Stimulated activated CD8-positive, alpha-beta memory T cell treated with anti-CD3 and anti-CD28 coated beads, Interleukin-15, amount 100 ng/mL, for 48 hours (primary cell): ENCODE measurements at places on chromosomes 13 and 19.
A peak's percentile ranks its signal among the peaks of the same experiment; 100 is the strongest.

DNA sequence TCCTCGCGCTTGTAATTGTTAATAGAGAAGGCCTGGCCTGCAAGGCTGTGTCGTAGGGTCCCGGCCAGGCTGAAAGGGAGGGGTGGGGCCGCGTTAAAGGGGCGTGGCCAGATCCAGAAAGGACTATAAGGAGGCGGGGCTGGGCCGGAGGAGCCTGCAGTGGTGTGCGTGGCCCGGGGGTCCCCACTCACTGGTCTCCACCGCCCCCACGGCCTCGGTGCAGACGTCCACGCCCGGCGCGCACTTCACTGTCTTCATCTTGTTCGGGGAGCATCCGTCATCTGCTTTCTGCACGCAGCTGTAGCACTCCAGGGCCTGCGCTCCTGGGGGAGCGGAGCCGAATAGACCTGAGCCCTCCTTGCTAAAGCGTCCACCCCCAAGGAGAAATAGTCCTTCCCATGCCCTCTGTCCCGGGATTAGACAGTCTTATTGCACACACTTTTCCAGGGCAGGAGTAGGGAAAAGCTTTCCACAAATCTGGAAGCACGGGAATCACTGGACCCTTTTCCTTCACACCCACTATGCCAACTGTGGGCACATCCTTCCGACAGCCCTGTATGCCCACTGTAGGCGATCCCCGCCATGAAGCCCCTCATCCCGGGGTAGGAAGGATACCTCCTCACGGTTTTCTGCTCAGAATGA, 1.2 kb downstream of the LYPD3 start:
- no peak for DNase-seq

DNA sequence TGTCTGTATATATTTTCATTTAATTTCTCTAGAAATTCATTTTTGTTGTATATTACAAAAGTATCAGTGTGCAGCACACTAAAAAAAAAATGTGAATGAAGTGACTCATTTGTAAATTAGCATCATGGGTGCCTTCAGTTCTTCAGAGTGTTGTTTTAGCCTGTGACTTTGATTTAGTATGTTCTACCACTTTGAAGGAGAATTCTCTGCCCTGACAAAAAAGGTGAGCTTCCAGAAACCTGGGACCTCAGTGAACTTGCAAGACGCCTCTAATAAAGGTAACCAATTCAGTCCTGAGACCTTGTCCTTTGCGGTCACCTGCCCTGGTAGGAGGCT, 2.4 kb downstream of the METTL21C start:
- no peak for DNase-seq

GRCh38 chr19:3115916-3116602, 19.8 kb upstream of the GNA15 start:
- no peak for DNase-seq

DNA sequence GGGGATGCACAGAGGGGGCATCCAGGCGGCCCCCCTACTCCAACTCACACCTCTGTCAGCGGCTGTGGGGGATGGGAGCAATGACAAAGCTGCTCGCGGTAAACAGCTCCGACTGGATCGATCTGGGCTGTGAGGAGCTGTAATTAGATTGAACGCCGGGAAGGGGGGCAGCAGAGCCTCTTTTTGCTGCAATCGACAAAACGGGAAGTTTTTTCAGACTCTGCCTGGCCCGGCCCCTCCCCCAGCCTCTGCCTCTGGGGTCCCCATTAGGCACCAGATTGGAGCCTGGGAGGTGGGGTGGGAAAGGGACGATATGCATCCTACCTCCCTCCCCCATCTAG, 16.3 kb downstream of the ONECUT3 start:
- no peak for DNase-seq

- DNase-seq: no peak
Measured at GRCh38 chr19:32702010-32702409, 10.4 kb downstream of the NUDT19 start.

DNA sequence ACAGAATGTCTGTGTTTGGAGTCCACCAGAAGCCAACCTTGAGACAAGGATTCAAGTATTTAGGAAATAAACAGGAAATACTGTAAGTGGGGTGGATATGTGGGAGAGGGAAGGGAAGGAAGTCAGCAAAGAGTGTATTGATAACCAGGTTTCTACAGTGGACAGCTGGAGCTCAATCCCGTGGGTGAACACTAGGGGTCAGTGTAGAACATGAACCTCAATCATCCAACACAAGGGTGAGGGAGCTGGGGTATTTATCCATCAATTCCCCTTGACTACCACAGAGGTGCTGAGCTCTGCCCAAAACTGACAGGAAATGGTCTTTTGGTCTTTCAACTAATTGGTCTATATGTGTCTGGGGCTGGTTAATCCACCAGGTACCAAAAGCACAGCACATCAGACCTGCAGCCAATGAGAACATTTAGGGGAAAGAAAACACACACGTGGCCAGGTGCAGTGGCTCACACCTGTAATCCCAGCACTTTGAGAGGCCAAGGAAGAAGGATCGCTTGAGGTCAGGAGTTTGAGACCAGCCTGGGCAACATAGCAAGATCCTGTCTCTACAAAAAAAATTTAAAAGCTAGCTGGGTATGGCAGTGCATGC, 5.6 kb upstream of the SYDE1 start:
- peak; percentile 22 for DNase-seq

GRCh38 chr13:63307228-63307627, 1891.6 kb upstream of the PCDH20 start:
- DNase-seq: no peak

GRCh38 chr13:36445278-36445677, 13.0 kb downstream of the CCNA1 start:
- DNase-seq: no peak

- no peak for DNase-seq
Measured at GRCh38 chr19:743168-743687, 7.7 kb upstream of the MISP start.

GRCh38 chr19:7670150-7670783, 1.4 kb downstream of the RETN start:
- no peak for DNase-seq

GRCh38 chr13:20109037-20109436, 51.8 kb downstream of the GJA3 start:
- DNase-seq: no peak

- no peak for DNase-seq
Measured at GRCh38 chr19:51242881-51243630, 7.8 kb upstream of the SIGLECL1 start.

DNA sequence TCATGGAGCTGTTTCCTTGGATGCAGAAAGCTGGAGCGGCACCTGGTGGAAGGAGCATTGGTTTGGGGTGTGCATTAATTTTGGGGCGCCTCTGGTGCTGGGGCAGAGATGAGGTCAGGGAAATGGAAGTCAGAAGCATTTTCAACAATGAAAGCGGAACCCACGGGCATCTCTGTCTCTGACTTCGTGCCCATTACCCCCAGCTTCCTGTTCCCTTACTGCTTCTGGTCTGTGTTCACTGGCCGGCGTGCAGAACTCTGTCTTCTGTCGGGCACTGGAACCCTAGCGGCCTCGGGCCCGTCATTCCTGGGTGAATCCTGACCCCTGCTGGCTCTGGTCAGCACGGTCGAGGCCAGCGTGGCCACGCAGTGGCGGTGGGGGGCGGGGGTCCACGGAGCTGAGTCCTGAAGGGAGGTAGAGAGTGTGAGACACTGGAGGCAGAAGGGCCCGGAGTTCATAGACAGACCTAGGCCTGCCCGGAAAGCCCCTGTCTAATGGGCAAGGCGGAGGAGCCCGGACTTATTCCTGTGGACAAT, 7.9 kb upstream of the LINGO3 start:
- no peak for DNase-seq

GRCh38 chr19:1755467-1756171, 2.3 kb downstream of the ONECUT3 start:
- no peak for DNase-seq

GRCh38 chr13:41812851-41813250, 148.1 kb downstream of the VWA8 start:
- DNase-seq: no peak

GRCh38 chr13:39322836-39323585, 280.0 kb downstream of the LHFPL6 start:
- DNase-seq: no peak

DNA sequence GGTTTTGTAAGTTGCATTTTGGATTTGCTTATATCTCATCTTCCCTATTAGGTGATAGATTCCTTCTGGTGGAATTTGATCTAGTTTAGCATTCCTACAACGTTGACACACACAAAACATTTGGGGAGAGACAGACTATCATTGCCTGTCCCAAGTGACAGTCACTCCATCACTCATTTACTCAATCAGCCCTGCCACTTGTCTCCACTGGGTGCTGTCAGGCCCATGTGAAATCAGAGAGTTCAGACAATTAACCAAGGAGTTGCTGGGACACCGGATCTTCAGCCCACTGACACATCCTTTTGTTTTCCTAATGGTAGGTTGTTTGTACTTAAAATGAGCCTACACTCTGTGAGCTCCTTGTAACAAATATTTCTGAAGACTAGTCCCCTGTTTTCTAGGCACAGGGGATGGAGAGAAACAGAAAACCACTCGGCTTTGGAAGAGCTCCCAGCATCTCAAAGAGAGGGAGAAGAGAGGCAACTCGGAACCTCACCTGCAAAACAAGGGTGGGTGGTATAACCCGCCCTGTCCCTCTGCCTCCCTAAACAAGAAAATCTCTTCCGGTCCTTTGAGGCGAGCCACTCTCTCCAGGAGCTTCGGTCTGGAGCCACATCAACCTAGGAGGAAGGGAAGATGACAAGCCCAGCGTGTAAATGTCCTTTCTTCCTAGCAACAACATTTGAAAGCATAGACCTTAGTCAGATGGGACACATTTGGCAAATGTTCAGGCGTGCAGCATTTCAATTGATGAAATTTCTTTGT, 440.9 kb upstream of the KLF12 start:
- no peak for DNase-seq

DNA sequence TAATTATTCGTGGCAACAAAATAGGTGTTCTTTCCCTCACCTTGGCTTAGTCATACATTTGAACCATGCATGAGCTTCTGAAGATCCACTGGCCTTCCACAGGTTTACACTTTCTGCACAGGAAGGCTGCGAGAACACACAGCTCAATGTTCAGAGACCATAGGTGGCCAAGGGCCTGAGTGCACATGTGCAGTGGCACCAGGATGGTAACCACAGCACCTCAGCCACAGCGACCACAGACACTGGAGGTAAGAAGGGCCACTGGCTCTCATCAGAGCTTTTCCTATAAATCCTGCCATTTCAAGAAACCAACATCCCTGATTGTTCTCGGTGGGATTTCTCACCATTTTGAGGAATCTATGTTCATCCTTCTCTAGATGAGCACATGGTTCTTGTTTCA, 1.6 kb downstream of the DCLK1 start:
- no peak for DNase-seq

DNA sequence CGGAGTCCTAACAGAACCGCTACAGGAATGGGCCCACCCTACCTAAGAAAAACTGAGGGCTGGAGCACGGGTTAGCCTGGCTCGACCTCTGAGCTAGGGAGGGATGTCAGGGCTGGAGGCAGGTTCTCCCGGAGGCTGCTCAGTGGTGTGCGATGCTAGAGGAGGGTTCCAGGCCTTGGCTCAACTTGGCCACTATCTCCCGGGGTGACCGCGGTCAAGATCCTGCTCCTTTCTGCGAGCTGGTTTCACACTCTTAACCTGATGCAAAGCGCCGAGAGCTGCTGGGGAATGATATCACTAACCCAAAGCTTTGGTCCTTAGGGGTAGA, 301 bp downstream of the POP4 start:
- DNase-seq: no peak

DNA sequence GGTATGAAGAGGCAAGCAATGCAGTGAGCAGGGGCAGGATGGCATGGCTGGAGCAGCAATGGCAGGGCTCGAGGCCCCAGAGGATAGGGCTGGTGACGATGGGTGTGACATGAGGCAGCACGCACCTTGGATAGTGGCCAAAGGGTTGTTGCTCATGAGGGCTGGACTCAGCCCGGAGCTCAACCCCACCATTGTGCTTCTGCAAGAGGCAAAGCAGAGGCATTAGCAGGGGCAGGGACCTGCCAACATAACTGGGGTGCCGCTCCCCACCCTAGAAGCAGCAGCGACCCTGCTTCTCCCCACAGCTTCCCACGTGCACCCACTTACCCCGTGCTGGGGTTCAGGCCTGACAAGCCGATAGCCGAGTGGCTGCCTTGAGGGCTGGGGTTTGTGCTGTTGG, 15.8 kb downstream of the ZNF574 start:
- no peak for DNase-seq

GRCh38 chr13:67259208-67259607, 29.1 kb upstream of the PCDH9 start:
- no peak for DNase-seq

DNA sequence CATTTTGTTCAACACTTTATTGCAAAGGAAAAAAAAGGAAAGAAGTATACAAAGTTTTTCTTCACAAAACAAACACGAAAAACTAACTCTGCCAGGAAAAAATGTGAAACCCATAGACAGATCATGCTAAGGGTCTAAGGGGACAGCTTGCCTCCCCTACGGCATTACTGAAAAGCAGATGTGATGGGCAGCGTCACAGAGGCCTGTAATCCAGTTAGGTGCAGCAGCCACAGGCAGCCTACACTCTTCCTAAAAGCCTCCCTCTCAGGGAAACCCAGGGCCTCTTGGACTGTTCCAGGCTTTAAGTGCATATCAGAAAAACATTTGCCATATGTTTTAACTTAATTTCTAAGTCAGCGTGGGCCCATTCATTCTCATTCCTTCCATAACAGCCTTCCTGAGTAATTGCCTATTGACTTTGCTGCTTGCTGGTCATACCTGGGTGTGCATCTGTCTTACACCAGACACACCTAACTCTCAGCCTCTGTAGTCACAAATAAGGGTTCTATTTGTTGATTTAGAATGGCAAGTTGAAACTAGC, 135.7 kb upstream of the SERP2 start:
- no peak for DNase-seq

- DNase-seq: no peak
Measured at GRCh38 chr13:94227255-94227879, 252.1 kb downstream of the DCT start.

DNA sequence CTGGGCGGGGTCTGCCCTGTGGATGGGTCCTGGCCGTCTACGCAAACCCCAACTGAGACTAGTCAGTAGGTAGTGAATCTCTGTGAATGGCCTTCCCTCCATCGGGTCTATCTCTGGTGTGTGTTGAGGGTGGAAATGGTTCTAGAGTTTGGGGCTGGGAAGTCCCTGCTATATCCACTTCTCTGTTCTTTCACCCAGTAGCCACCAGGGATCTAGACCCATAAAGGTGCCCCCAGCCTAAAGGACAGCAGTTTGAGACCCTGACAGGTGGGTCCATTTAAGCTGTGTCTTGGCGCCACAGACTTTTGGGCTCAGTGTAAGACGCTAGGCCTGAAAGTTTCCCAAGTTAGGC, 57.7 kb downstream of the ZNF568 start:
- no peak for DNase-seq

- DNase-seq: no peak
Measured at GRCh38 chr19:18719541-18719940, 36.1 kb downstream of the CRTC1 start.
